ENCODE measurements at places on chromosomes 6 and 20. TPM values are rescaled to one million over a fixed set of nuclear protein-coding genes. Genes with fewer than 3 reads are reported as not detected.

Gene SLC32A1
- not detected for total RNA-seq

Gene BLOC1S5
- total RNA-seq: 4.9 TPM

Gene DPPA5
- total RNA-seq: not detected

Gene ASIP
- total RNA-seq: 0.55 TPM

Gene LTA
- 0.93 TPM for total RNA-seq

Gene DSP
- total RNA-seq: 67.5 TPM

Gene SLC52A3
- total RNA-seq: 0.18 TPM

- DNase-seq: no peak
Measured at GRCh38 chr6:42345696-42346416, 105.9 kb downstream of the TRERF1 start.

- no peak for DNase-seq
Measured at GRCh38 chr6:79250559-79250958, 16.1 kb upstream of the HMGN3 start.

GRCh38 chr20:58908221-58908620, 55.7 kb downstream of the GNAS start:
- no peak for DNase-seq

DNA sequence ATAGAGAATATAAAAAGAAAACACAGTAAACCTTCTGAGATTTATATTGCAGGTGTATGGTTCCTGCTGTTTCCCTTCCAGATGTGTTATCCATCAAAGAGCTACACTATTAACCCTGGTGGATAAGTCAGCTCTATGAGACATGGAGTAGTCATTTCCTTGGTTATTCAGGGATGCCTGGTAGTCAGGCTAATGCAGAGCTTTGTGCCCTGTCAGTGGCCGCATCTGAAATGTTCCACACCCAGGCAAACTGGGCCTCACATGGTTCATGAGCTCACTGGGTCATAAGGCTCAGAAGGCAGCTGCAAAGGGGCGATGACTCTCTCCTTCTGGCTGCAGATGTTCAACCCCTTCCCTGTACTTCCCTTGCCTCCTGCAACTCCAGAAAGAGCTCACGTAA, 473.6 kb downstream of the EPHA7 start:
- DNase-seq: no peak

DNA sequence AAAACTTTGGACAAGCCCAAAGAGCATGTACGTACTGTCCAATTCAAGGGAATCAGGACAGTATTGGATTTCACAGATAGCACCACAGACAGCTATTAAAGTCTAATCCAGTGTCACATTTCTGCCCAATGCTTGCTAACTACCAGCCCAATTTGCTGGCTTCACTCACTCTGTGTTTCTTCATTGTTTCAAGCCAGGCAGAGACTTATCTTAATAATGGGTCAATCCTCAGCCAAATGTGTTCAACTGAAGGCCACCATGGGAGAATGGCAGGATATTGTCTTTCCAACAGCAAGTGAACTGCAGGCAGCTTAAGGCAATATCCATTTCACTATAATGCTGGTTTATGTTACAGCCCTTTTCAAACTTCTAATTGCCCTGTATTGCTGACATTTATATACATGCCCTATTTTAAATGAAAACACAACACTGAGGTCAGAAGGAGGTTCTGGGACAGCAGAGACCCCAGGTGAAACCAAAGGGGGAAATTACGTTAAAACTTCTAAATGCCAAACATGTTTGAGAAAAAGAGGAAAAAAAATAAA, 142.1 kb upstream of the RSPO3 start:
- DNase-seq: no peak

All from left lobe of liver (tissue), 2 donors.